ENCODE measurements at places on chromosomes 4 and X. TPM values are rescaled to one million over a fixed set of nuclear protein-coding genes. Genes with fewer than 3 reads are reported as not detected.

GRCh38 chr4:158094413-158095134, 78.3 kb downstream of the GASK1B start:
- DNase-seq: no peak

DNA sequence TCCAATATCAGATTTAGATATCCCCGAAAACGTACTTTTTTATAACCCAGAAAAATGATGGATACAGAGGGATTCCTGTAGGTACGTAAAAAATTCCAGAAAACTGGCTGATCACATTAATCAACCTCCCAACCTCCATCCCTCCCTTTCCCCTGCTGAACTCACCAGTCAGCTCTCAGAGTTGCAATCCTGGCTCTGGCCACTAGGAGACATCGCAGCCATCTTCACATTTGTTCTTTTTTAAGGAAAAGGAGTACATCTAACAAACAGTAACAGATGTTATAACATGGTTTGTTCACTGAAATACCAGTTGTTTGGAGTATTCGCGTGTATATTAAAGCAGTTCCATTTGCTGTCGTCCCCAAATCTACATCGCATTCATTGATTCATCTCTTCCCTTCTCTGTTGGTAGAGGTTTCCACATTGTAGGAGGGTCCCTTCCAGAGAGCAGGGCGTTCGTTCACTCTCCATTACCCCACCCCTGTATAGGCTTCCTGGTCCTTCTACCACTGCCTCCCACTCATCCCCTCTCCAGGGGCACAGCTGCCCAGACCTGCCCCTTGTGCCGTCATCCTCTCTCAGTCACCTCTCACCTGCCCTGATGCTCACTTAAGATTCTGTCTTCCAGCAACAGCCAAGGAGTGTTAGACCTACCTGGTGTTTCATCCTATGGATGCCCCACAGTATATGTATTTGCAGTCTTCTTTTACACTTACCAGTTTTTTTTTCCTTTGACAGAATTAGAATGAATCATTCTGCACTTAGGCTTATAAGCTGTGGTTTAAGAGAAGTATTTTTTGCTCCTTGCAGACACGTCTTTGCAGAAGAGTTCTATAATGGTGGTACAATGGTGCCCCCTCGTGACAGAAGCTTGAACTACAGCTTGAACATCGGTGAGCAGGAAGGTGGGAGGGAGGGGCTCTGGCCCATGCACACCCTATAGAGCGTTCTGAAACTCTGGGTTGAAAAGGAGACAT, 36.8 kb upstream of the RAB40AL start:
- DNase-seq: peak; percentile 74

GRCh38 chr4:154164931-154165839, 326.4 kb downstream of the DCHS2 start:
- no peak for DNase-seq

GRCh38 chr4:960636-961350, 12.6 kb downstream of the DGKQ start:
- DNase-seq: no peak

GRCh38 chr4:6857009-6857882, 52.4 kb upstream of the TBC1D14 start:
- peak; percentile 19 for DNase-seq

DNA sequence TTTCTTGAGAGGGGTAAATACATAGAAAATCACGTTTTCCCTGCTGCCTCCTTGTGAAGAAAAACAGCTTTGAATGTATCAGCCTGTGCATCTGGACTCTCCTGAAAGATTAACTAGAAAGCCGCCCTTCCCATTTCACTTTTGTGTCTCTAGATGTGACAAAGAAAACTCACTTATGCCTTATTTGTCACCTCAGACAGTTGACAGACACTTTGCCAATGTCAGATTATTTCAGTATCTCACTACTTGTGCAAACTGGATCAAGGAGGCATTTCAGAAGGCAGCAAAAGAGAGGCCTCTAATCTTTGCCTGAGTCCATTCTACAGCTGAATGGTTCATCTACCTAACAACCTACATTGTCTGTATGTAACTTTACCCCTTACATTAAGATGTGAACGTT, 754.9 kb downstream of the RPA4 start:
- no peak for DNase-seq

- DNase-seq: no peak
These were observed 103.3 kb downstream of the PARM1 start for GRCh38 chr4:75036046-75036830.

GRCh38 chrX:47093248-47093647, 15.0 kb downstream of the RGN start:
- DNase-seq: peak; percentile 27

The CT83 gene
- total RNA-seq: not detected

- DNase-seq: no peak
These were observed 22.0 kb downstream of the TNMD start for GRCh38 chrX:100606753-100607152.

GRCh38 chr4:39770471-39770870, 72.5 kb downstream of the UBE2K start:
- no peak for DNase-seq

- no peak for DNase-seq
These were observed 39.5 kb downstream of the HOPX start for GRCh38 chr4:56641494-56642051.

The FGF5 gene
- total RNA-seq: not detected

- DNase-seq: no peak
These were observed 15.4 kb downstream of the CDKL5 start for GRCh38 chrX:18440835-18441234.

DNA sequence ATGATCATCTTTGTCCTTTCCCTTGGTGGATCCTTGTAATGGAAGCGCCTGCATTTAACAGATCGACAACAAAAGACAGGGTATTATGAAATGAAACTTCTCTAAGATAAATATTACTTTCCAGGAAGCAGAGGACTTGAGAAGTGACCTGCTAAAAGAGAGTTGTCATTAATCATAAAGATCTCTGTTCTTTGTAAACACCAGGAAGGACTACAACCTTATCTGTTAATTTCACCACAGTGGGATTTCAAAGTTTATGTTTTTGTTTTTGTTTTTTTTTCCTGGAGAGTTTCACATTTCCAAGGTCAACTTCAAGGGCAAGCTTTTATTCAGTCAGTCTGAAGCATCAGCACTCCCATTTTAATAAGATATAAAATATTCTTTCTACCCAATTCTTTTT, 170.9 kb downstream of the RCHY1 start:
- no peak for DNase-seq

- DNase-seq: no peak
These were observed 77.4 kb downstream of the PSAPL1 start for GRCh38 chr4:7357323-7357722.

DNA sequence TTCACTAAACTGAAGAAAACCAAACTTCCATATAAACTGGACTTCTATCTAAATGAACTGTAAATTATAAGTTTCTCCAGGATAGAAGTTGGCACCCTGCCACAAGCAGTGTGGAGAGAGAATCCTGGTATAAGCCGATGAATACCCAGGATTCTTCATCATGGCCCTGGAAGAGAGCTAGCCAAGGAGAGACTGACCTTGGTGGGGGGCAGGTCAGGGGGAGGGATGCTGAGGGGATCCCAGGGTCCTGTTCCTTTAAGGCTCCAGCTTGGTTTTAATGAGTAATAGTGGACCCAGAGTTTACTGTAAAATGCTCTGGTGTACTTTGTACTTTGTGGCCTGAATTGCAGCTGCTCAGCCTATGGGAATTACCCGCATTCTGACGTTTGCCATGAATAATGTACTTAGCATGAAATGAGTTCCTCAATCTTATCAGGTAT, 16.9 kb downstream of the RASSF6 start:
- peak; percentile 31 for DNase-seq

DNA sequence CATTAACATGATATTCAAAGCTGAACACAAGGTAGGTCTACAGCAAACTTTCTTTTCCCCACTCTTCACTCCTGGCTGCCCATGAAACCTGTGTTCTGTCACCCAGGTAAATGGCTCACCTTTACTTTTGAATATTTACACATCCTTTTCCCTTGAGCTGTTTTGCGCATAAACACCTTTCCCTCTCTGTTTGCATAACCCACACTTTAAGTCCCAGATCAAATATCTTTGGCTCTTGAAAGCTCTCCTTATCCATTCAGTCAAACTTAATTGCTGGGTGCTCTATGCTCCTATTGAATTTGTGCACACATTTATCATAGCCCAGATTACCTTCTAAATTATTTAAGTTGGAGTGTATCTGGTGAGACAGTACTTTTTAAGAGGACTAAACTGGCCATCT, 51.7 kb upstream of the ATP8A1 start:
- no peak for DNase-seq

The SSX4 gene
- total RNA-seq: not detected

DNA sequence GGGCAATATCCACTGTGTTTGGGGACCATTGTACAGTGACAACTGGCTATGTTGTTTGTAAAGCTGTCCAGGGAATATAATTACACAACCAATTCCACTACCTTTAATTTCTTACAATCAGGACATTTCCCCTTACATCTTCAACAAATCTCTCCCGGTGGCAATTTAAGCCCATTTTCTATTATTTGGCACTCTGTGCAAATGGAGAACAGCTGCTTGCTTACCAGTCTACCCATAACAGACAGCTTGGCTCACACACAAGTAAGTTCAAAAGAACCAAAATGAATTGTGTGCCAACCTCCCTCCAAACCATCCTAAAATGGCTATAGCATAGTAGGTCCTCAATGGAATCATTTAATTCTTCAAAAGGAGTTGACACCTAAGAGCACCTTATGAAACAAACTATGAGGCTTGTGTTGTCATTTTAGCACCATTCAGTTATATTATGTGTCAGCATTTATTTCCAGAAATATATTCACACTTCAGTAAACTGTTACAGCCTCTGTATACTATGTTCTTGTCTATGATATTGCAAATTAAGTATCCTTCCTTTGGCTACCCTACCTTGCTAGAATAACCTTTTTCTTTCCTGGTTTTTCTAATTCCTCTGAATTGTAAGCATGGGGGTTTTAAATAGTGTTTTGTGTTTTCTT, 18.4 kb downstream of the GABRA4 start:
- no peak for DNase-seq

DNA sequence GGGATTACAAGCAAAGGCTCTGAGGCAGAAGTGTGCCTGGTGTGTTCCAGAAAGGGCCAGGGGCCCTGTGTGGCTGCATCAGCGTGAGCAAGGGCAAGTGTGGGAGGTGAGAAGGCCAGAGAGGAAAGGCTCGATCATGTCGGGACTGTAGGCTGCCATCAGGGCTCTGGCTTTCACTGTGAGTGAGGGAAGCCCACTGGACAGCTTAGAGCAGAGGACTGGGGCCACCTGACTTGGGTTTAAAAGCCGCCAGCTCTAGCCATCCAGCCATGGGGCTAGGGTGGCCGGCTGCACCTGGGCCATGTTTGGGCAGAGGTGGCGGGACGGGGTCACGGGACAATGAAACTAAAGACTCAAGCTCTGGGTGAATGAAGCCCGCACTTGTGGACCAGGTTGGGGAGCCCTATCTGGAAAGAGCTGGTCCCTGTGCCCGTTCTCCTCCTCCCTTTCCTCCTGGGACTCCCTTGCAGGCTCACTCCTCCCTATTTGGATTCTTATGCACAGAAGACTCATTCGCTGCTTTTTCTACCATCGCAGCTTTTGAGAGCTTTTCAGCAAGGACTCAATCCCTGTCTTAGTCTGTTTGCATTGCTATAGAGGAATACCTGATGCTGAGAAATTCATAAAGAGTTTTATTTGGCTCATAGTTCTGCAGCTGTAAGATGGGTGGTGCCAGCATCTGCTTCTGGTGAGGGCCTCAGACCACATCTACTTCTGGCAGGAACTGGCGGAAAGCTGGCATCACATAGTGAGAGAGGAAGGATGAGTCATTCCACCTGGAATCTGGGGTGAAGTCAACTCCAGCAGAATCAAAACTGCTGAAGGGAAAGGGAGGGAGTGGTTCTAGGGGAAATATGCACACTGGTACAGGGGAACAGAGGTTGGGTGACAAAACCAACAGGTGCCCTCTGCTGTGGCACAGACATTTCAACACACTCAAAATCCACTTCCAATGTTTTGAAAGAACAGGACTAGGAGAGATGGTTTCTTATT, 15.3 kb downstream of the CTAG1B start:
- peak; percentile 50 for DNase-seq

The UGT2A1 gene
- total RNA-seq: not detected

DNA sequence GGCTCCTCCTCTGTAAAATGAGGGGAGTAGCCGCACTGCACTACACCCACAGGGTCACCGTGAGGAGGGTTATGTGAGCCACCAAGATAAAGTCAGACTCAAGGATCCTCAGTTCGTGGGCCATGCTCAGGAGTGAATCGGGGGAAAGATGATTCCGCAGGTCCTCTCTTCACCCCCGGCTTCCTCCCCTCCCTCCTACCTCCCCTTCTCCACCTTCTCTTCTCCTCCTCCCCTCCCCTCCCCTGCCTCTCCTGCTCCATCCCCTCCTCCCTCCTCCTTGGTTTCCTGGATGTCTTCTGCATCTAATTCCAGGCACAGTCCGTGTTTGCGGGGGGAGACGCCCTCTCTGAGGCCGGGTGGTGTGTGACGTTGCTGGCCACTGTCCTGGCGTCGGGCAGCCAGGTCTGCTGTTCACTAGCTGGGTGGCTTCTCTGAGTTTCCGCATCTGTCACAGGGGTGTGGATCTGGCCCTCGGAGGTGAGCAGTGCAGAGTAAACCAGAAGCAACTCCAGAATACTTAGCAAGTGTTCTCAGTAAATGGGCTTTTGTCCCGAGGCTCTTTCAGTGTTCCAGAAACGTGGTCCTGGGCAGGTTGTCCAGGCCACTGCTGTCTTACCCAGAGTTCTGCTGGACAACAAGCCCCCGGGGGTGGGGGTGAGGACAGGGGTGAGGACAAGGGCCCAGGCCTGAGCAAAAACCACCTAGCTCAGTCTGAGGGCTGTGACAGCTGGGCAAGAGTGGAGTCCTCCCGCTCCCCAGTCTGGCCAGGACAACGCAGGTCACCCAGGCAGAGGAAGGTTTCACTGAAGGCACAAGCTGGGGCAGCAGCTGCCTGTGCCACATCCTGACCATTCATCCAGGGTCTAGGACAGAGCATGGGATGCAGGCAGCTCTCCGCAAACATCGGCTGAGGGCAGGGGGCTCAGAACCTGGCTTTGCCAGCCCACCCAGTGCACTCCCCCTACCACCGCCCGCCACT, 92.4 kb downstream of the PPP2R2C start:
- DNase-seq: no peak

- DNase-seq: no peak
These were observed 938.9 kb upstream of the GRIA3 start for GRCh38 chrX:122245175-122245574.

DNA sequence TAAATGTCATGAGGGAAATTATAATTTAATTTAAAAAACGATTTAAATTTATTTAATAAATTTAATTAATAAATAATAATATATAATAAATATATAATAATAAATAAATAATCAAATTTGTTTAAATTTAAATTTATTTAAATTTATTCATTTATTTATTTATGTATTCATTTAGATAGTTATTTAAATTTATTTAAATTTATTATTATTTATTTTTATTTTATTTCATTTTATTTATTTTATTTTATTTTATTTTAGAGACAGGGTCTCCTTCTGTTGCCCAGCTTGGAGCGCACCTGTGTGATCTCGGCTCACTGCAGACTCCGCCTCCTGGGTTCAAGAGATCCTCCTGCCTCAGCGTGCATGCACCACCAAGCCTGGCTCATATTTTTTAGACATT, 18.4 kb upstream of the PPP2R3B start:
- no peak for DNase-seq

DNA sequence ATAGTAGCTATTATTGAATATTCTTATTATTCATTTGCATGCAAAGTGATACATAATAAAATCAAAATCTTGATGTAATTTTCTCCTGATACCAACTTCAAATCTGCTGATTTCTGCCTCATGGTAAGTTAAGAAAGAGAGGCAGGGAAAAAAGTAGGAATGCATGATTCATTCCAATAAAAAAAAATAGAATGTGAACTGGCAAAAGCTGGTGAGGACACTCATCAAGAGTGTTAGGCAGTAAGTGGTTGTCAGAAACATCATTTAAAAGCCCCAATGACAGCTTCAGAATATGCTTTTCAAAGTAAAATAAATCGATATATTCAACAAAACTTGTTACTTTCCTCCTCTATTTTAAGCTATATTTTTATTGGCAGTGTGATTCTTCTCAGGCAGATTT, 979.1 kb downstream of the TECRL start:
- DNase-seq: no peak

Data from tongue (tissue), 3 donors.